Stimulated activated CD4-positive, alpha-beta T cell treated with anti-CD3 and anti-CD28 coated beads, Interleukin-12 subunit alpha, Interleukin-12 subunit beta, amount 100 ng/mL, for 24 hours (primary cell): ENCODE measurements at places on chromosomes 4 and X.

DNA sequence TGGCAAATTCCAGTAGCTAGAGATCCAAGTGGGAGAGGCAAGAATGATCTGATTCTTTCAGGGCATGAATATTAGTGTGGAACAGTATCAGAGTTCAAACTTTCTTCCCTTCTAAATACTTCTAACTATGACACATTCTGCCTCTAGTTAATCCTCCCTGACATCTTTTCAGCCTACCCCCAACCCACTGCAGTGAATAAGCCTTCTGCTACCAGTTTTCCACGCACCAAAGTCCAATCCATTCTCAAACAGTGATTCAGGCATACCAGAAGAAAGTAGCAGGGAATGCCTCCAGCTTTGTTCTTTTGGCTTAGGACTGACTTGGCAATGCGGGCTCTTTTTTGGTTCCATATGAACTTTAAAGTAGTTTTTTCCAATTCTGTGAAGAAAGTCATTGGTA, 155.4 kb upstream of the FTHL17 start:
- DNase-seq, result no peak

DNA sequence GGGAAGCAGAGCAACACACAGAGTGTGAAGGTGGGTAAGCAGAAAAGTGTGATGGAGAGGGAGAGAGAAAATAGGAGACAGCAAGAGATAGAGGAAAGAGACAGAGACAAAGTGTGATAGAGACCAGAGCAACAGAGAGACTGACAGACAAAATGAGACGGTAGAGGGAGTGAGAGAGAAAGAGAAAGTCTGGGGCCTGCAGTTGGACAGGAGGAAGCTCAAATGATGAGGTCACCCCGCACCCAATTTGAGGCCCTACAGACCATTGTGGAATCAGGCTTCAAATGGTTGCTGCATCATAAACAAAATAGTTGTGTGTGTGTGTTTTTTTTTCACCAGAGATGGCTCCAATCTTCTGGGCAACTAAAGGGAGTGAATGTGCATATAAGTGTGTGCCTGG, 48.0 kb upstream of the ARHGAP36 start:
- DNase-seq, result no peak

GRCh38 chr4:184288451-184289178, 70.9 kb upstream of the ENPP6 start:
- peak; percentile 53 for DNase-seq

- DNase-seq, result peak; percentile 22
Measured at GRCh38 chr4:69823481-69824186, 36.3 kb downstream of the SULT1E1 start.

DNA sequence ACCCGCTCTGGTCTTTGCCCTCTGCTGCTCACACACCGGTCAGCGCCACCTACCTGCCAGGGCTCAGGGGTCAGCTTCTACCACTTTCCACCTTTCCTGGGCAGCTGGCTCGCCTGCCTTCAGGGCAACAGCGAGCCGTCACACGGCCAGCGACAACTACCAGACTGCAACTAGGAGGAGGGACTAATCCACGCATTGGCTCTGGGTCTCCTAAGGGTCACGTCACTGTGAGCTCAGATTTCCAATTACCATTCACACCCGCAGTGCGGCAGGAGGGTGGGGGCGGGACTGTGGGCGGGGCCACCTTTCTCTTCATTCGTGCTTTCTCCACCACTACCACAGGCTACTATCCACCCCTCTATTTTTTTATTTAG, at the start of gene BEX5:
Gene BEX5 (minus strand): TSS at position 172 of the 374 bp plus-strand sequence. CDS start 1,712 bp downstream, outside the sequence.
- DNase-seq, result peak; percentile 29

DNA sequence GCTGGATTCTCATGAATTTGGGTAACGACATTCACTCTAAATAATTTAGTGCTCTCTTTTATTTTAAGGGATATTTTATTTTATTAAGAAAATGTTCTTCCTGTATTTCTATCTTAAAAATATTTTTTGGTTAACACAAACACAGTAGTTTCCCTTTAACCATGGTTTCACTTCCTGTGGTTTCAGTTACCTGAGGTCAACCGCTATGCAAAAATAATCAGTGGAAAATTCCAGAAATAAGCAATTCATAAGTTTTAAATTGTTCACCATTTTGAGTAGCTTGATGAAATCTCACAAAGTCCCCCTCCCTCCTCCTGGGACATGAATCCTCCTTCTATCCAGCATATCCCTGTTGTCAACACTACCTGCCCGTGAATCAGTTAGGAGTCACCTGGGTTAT, 71.4 kb downstream of the GBA3 start:
- no peak for DNase-seq

DNA sequence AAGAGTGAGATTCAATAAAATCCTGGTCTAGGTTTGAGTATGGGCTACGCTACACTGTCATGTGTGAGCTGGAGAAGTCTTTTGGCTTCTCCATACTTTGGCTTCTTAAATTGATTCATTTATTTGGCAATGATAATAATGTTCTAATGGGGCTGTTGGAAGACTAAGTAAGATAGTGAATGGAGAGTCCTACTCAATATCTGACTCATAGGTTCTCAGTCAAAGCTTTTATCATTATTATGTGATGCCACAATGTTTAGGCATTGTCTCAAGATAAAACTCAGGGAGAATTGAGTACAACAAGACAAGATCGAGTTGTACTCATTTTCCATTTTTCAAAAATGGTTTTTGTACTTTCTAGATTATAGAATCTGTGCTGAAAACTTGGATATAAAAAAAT, 92.5 kb upstream of the VEGFC start:
- no peak for DNase-seq

DNA sequence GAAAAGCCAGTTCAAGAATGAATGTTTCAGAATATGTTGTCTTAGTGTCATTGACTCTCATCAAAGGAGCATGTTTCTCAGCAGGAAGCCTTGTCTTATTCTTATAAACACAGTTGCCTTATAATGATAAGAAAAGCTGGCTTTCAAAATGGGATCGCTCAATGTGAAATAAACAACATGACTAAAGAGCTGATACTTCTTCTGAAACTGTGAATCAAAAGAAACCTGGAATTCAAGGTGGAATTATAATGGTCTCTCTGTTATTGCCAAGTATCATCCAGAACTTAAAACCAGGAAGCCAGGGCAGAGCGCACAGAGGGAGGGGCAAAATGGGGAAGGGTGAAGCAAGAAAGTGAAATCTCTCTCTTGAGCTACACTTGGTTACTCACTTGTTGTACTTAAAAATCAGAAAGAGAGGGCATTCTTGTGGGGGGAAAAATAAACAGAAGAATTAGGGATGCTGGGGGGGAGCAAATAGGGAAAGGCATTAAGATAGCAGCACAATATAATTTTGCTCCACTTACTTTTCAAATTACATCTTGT, 270.0 kb downstream of the MAPK10 start:
- DNase-seq, result no peak

DNA sequence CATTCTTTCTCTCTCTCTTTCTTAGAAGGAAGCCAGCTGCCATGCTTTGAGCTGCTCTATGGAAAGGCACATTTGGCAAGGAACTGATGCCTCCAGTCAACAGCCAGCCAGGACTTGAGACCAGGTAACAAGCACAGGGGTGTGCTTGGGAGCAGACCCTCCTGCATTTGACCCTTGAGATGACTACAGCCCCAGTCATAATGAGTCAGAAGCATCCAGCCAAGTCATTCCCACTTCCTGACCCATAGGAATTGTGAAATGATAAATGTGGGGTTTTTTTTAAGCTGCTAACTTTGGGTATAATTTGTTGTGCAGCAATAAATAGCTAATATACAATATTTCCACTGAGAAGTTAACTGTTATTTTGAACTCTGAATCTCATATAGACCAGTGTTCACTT, 446.9 kb downstream of the GRXCR1 start:
- DNase-seq, result no peak

GRCh38 chrX:69396916-69397315, 107.2 kb upstream of the NALF2 start:
- no peak for DNase-seq

DNA sequence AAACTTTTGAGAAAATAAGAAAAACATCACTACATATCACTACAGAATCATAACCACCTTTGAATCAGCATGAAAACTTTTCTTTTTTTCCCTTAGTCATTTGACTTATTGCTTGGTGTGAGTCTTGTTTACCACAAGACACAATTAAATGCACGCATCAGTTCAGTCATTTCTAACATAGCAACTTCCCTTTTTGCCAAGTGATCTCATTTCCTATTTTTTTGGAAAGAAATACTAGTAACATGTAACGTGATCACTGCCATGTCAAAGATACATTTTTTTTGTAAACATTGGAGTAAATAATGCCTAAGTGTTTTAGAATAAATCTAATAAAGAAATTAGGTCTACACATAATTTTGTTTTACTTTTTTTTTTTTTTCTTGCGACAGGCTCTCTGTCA, 5.1 kb upstream of the CXCL8 start:
- DNase-seq, result no peak

GRCh38 chr4:101232074-101232776, 115.1 kb downstream of the PPP3CA start:
- peak; percentile 3 for DNase-seq

GRCh38 chrX:153226344-153227185, 47.5 kb downstream of the MAGEA1 start:
- DNase-seq, result peak; percentile 0

GRCh38 chrX:46561824-46562657, 11.5 kb upstream of the CHST7 start:
- no peak for DNase-seq

- DNase-seq, result no peak
Measured at GRCh38 chr4:80839281-80839680, 191.2 kb upstream of the BMP3 start.

- DNase-seq, result no peak
Measured at GRCh38 chrX:120302434-120302833, 8.8 kb downstream of the TMEM255A start.

DNA sequence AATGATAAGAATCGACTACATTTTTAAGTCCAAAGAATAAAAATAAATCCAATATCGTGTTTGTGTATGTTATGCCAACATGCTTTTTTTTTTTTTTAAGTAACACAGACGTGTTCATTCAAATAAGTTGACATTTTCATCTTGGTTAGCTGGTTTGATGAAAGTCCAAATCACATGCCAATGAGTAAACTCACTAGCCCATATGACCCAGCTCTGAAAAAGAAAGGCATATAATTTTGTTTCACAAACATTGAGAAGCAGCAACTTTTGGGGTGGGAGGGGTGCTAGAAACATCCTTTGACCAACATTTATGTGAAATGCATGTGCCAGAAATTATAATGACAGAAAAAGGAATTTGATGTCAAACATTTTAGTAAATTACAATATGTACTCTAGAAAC, 61.6 kb upstream of the SPP1 start:
- no peak for DNase-seq

DNA sequence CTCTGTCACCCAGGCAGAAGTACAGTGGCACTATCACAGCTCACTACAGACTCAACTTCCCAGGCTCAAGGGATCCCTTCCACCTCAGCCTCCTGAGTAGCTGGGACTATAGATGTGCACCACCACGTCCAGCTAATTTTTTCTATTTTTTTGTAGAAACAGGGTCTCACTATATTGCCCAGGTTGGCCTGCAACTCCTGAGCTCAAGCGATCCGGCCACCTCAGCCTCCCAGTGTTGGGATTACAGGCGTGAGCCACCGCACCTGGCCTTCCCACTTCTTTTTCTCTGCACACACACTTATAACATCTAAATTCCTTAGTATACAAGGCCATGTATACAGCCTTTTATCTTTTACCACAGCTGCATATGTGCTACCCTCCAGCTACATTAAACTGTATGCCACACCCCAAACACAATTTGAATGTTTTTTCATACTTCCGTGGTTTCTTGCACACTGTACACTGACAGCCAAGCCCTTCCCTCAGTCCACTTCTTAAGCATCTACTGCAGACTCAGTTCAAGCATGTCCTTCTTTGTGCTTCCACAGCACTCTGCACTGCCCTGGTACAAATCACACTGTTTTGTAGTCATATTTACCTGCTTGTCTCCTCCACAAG, 6.5 kb downstream of the SLC7A3 start:
- no peak for DNase-seq

DNA sequence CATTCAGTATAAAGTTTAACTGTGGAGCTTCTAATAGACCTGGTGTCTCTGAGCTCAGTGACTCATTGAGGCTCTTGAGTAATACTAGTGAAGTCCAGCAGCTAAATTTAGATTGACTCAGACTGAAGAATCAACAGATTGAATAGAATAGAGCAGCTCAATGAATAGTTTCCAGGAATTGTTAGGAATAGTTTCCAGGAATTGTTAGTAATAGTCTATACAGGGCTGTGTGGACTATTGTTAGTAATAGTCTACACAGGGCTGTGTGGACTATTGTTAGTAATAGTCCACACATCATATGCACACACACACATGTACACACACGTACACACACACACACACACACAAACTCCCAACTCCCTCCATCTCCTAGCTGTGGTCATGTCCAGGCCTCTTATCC, 3.0 kb downstream of the GIMD1 start:
- DNase-seq, result no peak

GRCh38 chr4:73721909-73722308, 18.5 kb upstream of the CXCL8 start:
- DNase-seq, result no peak

DNA sequence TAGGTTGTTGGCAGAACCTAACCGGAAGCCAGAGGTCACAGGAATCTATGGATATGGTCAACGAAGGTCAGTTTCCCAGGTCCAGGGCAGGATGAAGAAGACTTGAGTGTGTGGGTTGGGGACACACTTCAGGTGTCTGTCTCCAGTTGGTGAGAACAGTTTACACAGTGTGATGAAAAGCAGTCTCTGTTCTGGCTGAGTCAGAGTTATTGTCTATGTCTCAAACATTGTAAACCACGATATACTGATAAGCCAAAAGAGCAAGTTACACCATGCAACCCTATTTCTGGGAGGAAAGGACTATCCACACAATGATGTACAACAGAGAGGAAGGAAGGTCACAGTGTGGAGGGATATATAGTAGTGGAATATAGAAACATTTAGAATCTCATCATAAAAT, 187.1 kb upstream of the C1QTNF7 start:
- no peak for DNase-seq

GRCh38 chrX:108420481-108420880, 17.7 kb downstream of the COL4A6 start:
- DNase-seq, result no peak

DNA sequence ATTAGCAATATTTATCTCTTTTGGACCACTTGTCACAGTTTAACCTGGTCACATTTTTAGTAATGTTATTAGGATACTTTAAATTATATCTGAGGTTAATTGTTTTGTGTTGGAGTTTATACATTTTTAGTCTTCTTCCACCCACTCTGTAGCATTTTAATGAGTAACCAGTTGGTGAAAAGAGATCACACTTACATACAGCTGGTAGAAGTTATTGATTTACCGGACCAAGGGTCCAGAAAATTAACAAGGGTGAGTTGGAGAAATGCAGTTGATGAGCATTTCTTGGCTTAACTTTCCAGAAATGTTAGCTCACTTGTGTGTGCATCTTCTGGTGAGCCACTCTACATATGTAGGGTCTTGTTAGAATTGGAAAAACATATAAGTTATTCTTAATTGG, 219.6 kb downstream of the GRXCR1 start:
- DNase-seq, result no peak

DNA sequence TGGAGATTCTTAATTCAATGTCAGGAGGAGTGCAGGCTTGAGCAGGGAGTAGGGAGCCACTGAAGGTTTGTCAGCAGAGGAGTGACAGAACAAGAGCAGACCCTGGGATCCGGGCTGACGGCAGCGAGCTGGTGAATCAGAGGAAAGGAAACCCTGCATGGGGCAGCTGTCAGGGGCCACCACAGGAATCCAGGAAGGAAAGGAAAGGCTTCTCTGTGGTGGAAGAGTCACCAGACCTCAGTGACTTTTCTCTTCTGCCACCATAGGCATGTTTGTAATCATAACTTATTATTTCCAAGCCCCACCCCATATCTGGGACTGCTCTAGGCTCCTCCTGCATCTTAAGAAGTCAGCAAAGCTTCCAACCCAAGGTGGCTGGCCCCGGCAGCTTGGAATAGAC, 150.9 kb downstream of the BCOR start:
- no peak for DNase-seq

- no peak for DNase-seq
Measured at GRCh38 chrX:106894978-106895452, 8.1 kb downstream of the RIPPLY1 start.
